ENCODE measurements at places on chromosomes 12 and 14. TPM values are rescaled to one million over a fixed set of nuclear protein-coding genes. Genes with fewer than 3 reads are reported as not detected.

The CATSPERB gene
- not detected for total RNA-seq

DNA sequence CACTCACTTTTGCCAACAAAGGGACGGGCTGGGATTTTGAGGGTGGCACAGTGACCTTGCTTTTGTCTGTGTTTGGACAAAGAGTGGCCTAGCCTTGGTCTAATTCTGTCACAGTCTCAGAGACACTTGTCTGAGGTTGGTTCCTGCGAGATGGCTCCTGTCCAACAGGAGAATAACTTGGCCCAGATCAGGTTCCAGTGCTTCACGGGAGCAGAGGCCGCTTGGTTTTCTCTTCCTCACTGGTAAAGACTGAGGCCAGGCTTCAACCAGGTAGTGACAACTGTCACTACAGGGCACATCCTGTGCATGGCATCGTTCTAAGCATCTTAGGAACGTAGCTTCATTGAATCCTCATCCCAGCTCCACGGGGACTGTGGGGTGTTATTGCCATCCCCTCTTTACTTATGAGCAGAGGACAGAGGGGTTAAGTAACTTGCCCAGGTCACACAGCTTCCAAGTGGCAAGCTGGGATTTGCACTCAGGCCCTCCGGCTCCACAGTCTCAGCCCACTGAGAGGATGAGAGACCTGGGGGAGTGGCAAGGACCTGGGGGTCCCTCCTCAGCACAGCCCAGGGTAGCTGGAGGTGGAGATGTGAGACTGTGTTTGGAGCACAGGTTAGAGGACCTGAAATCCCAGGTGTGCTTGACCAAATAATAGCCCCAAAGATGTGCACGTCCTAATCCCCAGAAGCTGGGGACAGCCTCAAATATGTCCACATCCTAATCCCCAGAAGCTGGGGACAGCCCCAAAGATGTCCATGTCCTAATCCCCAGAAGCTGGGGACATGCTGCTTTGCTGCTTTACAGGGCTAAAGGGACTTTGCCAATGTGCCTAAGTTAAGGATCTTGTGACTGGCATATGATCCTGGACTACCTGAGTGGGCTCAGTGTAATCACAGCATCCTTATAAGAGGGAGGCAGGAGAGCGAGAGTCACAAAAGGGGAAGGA lies 179.2 kb upstream of the RTL1 start:
- no peak for DNase-seq

The MIPOL1 gene
- 12.1 TPM for total RNA-seq

GRCh38 chr14:99267837-99268781 lies 3.9 kb downstream of the BCL11B start:
- DNase-seq = no peak

The B4GALNT3 gene
- 4.2 TPM for total RNA-seq

The PLXNC1 gene
- 1.1 TPM for total RNA-seq

DNA sequence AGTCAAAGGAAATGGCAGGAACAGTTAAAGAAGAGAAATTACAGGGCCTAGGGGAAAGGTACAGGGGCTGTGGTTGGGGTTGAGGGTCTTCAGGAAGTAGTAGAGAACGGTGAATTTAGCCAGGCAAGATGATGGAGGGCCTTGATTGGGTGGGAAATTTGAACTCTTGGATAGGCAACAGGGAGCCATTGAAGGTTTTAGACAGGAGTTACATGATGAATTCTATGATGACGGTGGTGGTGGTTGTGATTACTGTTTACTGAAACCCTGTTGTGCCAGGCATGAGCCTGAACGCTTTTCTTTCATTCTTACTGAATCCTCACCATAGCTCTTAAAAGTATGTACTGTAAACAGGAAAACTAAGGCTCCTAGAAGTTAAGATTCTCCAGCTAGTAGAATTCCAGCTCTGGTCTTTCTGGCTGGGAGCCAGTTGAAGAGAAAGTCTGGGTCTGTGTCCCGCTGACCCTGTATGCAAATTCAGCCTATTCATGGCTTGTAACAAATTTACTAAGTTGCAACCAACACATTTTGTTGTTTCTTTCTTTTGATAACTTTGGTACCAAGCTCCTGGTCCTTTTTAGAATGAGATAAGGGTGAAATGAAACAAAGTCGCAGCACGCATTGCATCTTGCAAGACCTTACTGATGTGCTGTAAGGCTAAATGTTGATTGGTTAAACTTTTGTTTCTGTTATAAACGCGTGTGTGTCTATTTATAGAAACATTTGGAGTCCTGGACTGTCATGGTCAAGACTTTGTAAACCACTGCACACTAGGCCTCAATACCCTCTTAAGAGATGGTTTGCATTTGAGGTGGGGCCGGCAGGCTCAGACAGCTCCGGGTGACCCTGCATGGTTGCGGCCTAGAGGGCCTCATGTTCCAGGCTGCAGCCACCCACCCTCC lies 6.0 kb downstream of the ORAI1 start:
- DNase-seq = no peak

GRCh38 chr12:6574576-6575295 lies 6.6 kb upstream of the NOP2 start:
- DNase-seq = no peak

GRCh38 chr14:67002994-67003753 lies 186.1 kb upstream of the GARIN2 start:
- DNase-seq = no peak

DNA sequence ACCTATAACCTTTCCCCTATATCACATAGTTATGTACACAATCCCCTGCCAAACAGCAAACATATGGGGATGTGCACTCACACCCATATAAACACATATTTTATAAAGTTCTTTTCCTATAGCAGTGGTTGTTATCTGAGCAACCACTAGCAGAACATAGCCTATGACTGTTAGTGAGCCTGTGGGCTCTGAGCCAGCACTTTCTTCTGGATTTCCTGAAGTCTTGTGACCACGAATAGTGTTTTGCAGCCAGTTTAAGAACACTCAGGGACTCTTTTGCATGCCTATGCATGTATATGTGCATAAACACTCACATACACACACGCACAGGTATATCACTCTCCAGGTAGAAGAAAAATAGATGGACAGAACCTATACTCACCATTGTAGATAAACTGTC lies 17.1 kb downstream of the TESPA1 start:
- DNase-seq = no peak

DNA sequence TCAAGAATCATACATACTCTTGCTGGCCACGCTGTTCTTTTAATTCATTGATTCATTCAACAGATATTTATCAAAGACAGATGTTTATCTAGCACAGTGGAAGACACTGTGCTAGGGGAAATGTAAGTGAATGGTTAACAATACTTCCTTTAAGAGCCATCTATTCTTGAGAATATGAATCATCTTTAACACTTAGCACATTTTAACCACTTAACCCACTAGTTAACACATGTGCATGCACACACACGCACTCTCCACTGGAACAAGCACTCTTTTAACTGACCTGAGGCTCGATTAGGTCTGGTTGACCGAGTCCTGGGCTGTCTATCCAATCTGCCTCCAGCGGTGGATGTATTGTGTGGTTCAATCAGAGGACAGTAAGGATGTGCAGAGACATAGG lies 34.6 kb downstream of the LMNTD1 start:
- no peak for DNase-seq

The KCNK10 gene
- 2.3 TPM for total RNA-seq

- DNase-seq = no peak
Measured at GRCh38 chr12:2486796-2487195, 308.0 kb upstream of the FKBP4 start.

GRCh38 chr12:49232940-49233841 lies 31.7 kb upstream of the TUBA1C start:
- peak; percentile 57 for DNase-seq

DNA sequence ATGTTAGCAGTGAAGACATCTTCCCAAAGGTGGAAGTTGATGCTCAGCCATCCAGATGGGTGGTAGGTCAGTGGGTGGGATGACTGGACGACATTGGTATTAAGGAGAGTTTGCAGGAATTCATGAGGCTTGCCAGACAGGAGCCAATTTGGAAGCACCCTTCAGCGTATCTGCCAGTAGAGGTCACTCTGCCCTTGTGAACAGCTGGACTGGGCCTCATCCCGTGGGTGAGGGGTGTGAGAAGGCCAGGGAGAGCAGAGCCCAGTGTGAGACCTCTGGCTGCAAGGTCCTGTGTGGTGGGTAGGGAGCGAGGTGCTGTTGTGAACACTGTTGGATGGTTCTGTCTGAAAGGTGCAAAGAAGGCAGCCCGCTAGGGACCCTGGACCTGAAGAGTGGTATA lies 37.7 kb downstream of the SLC5A8 start:
- DNase-seq = peak; percentile 46
